Fibroblast of lung (primary cell): ENCODE measurements at places on chromosomes 4 and X.

GRCh38 chrX:117376460-117376859, 740.1 kb downstream of the KLHL13 start:
- no peak for DNase-seq

DNA sequence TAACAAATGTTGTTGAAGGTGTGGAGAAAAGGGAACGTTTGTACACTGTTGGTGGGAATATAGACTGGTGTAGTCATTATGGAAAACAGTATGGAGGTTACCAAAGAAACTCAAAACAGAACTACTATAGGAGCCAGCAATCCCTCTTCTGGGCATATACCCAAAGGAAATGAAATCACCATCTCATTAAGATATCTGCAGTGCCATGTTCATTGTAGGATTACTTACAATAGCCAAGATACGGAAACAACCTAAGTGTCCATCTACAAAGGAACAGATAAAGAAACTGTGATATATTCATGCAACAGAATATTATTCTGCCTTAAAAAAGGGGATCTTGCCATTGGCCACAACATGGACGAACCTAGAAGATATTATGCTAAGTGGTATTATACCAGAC, 22.2 kb downstream of the APBB2 start:
- DNase-seq = no peak

DNA sequence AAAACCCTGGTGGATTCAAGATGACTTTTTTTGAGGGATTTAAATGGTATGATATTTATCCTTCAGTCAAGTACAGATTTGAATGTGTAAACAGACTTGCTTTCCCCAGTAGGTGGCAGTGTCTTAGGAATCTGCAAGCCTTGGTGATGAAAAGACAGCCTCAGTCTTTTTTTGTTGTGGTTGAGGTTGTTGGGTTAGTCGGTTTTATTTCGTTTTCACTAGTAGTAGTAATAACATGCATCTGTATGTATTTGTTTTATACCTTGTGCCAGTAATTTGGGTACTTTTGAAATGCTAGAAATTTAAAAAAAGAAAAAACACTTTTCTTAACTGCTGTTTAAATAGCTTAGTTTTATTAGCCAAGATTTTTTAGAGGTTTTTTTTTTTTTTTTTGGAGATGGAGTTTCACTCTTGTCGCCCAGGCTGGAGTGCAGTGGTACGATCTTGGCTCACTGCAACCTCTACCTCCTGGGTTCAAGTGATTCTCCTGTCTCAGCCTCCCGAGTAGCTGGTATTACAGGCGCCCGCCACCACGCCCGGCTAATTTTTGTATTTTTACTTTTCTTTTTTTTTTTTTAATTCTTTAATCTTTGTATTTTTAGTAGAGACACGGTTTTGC, 39.2 kb downstream of the COPS4 start:
- DNase-seq = peak; percentile 88

- no peak for DNase-seq
These were observed 20.1 kb downstream of the ADRA2C start for GRCh38 chr4:3786196-3786869.

- DNase-seq = peak; percentile 52
These were observed 930 bp downstream of the ZNF718 start for GRCh38 chr4:125091-125771.

DNA sequence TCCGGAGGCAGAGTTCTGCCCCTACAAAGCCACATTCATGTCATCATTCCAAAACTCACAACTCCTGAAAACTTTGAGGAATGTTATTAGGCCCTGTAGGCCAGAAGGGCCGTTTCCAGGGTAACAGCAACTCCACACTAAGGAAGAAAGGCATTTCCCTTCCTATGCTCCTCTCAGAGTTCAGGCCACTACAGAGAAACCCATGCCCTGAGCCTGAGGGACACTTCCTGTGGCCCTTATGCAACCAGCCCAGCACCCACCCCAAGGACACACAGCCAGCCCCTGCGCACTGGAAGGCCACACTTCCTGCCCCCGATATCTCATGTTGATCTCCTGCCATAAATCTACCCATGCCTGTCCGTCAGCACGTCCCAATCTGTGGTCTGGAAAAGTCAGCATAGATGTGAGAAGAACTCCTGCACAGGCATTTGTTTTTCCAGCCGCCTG, 289.3 kb downstream of the BCOR start:
- peak; percentile 86 for DNase-seq

- DNase-seq = no peak
These were observed 31.6 kb downstream of the CD40LG start for GRCh38 chrX:136679531-136679930.

GRCh38 chr4:188110036-188110435, 633 bp upstream of the TRIML2 start:
- no peak for DNase-seq

DNA sequence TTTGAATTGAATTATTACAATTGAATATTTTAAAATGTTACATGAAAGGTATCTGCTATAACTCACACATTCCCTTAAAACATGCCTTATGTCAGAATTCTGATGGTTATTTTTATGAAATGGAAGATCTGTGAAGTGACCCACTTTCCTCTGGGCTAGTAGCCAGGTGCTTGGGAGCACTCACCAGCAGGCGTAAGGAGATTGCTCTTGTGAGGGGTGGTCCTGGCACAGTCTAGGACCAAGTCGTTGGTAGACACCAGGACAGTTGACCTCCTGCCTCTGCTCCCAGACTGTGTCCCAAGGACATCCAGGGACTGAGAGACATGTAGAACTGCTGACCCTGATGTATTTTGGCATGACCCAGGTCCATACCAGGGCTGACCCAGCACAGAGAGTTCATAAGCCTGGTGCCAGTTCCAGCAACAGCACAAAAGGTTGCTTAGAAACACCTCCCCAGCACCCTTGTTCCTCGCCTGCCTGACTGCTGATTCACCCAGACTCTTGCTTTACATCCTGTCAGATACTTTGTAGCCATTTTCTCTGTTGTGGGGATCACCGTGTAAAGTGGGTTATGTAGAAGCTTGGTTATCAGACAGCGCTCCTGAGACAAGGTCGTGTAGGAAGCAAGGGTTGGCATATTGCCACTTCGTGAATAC, 48.5 kb downstream of the NELFA start:
- DNase-seq = peak; percentile 52

DNA sequence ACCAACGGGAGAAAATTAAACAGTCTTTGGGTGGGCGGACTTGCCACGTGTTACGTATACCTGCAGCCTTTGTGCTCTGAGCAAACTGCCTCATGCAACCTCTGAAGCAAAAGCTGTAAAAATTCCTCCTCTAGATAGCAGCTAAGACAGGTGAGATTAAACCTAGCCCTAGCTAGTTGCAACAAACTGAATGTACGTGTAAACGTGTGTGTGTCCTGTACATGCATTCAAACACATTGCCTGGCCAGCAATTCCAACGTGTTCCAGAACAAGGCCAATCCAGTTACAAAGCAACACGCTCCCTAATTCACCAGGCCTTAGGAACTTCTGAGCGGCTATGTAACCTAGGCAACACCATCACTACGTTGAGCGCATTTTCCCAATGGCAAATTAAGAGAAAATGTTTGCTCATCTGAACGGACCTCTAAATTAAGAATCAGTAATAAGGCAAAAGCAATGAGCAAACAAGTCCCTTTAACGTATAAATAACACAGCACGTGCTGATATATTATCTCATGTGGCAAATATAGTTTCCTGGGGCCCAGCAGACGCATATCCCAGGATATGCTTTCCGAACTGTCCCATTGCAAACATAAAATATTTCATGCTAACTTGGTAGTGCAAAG, 792 bp downstream of the PPID start:
- peak; percentile 50 for DNase-seq

DNA sequence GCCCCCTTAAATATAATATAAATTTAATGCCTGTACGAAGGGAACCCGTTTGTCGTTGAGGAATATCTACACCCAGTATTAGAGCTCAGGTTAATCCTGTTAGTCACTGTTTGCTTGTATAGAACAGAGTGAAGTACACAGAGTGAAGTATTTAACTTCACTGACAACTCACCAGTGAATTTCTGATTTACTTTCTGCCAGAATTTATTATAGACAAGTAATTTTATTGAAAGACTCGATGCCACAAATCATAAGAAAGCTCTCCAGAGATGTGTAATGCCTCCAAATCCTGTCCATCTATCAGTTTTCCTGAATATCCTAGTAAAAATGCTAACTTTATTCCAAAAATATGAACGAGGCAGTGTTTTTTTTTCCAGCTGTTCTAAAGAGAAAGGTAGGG, 1.6 kb downstream of the GAB1 start:
- DNase-seq = no peak

DNA sequence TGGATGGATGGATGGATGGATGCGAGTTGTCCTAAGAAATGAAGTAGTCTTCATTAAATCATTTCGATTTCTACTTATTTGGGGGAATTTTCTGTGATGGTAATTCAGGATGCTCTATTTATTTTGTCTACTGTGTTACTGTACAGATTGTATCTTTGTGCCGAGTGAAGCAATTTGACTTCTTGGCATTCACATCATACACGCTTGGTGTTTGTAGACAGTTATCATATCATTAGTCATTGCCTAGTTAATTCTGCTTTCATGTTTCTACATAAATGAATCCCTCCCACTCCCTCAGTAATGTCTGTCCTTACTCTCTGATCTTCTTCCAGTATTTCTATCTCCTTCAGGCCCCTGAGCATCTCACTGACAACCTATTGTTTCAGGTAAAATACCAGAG, 64.0 kb downstream of the RASGEF1B start:
- DNase-seq = no peak

GRCh38 chr4:85659610-85660218, 184.8 kb downstream of the ARHGAP24 start:
- no peak for DNase-seq

DNA sequence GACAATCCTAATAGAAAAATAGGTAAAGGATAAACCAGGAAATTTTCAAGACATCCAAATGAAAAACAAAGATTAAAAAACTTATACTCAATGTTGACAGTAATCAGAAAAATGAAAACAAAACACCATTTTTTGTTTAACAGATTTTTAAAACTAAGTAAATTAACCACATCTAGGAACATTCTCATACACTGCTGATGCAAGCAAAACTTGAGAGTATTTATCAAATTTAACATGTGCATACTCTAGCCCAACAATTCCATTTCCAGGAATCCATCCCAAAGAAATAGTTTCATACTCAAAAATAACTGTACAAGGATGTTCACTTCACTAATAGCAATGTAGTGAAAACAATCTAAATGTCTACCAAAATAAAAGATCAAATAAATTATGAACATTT, 11.5 kb downstream of the ANKRD17 start:
- DNase-seq = no peak

DNA sequence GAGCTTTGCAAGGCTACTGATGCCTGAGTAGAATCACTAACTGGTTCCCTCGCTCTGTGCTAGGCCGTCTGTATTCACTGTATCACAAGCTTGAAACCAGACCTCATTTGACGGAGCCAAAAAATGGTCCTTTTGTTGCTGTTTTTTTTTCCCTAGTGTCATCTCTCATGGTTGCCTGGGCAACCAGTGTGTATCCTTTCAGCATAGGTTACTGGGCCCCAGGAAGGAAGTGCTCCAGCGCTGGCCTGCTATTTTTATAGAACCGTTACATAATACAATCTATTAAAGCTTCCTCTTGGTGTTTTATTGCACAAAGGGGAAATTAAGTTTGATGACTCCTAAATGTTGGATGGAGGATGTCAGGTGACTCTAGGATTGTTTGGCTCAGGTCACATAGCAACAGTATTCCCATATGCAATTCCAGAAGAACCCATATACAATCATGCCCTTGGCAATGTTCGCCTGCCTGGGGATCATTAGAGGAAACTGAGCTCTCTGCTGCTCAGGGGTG, 220.4 kb downstream of the SPRY1 start:
- DNase-seq = no peak

GRCh38 chr4:21726255-21726815, 222.2 kb downstream of the KCNIP4 start:
- DNase-seq = peak; percentile 9

DNA sequence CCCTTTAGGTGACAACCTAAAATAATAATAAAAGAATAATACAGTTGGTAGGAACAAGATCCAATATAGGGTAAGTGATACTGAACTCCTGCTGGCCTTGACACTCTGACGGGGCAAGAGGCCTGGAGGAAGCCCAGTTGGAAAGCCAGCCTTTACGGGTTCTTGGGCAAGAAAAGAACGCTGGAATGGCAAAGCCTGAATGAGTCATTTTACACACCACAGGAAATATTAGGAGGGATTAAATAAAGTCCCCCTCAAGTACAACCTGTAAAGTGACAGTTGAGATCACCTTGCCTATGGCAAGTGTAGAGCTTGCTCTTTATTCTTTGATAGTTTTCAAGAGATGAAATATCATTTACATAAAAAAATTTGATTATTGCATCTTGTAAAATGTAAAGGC, 244.5 kb upstream of the TLL1 start:
- DNase-seq = no peak

DNA sequence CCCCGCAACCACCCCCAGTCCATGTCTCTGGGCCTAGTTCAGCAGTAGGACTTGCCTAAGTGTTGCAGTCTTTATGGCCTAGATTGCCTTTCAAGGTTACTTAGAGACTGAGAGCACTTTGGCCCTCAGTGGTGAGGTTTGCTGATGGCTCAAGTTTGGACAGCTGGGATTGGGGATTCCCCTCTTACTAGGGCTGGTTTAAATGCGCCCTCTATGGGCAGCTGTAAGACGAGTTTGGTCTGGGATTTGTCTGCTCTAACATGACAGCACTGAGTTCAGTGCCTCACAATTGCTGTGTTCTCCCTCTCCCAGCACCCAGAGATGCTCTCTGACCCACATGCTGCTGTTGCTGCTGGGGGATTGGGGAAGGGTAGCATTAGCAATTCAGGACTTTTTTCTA, 23.1 kb downstream of the DACH2 start:
- peak; percentile 65 for DNase-seq

DNA sequence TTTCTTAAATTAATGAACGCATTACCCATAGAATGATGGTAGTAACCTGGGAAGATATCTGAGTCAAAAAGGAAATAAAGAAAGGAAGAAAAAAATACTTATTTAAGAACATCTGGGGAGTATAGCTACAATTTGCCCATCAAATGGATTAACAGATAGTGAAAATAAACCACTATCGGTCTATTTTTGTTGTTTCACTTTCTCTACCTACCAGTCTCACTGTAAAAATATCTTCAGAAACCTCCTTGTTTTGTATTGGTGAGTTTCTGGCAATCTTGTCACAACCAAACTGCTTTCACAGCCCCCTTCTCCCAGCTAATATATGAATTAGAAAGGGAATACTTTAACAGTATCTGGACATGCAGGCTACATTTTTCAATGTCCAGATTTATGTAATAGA, 783.5 kb downstream of the STPG2 start:
- DNase-seq = no peak
